ENCODE measurements at places on chromosomes 1 and 21.

DNA sequence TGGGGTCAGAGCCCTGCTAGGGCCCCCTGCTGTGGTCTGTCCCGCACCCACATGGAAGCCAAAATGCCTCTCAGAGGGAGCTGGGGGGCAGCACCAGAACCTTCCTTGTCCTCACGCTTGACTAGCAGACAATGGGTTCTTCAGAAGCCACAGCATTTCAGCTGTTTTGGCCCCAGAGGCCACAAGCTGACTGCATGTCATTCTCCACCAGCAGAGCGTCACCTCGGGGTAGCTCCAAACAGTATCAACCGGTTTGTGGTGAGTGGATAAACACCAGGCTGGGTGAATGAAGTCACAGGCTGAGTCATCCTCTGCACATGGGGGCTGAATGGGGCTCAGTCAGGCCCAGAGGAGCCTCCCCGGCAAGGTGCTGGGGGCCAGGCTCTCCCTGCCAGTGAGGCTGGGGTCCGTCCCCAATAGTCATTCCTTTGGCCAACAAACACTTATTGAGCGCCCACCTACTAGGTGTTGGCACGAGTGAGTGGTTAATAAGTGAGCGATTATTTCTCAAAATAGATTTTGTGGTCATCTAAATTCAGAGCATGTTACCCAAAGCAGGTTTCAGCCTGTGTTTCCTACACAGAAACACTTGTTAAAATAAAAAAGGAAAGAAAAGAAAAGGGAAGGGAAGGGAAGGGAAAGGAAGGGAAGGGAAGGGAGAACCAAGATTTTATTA is 9.1 kb downstream of the OLIG1 start:
- peak; percentile 73 for DNase-seq

- DNase-seq: no peak
Observed at GRCh38 chr1:153488731-153489130, 28.3 kb upstream of the S100A7 start.

DNA sequence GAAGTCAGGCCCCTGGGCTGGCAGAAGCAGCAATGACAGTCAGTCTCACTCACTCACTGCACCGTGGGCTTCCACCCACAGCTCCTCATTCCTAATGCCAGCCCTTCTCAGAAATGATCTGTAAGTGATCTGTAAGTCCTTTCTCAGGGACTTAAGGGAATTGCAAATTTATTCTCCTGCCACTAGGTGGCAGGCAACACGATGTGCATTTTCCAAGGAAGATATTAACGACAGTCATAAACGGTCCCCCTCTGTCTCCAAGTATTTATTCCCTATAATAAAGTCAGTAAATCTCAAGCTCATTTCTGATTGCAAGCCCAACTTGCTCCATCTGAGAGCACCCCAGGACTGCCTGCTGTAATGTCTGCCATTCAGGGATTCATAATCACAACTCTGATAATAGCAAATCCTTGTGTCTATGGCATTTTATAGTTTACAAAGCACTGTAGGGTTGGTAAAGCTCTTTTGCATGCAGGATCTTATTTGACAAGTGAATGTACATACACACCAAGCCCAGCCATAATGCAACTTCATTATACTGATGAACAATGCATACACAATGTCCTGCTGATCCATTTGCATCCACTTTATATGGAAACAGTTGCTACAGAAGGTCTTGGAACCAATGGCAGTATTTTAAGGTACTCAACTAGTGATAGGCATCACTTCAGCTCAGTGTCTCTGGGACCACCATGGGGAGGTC is 380.5 kb upstream of the CAMK1G start:
- DNase-seq: peak; percentile 6

- no peak for DNase-seq
Observed at GRCh38 chr1:180528868-180529470, 26.6 kb upstream of the ACBD6 start.

DNA sequence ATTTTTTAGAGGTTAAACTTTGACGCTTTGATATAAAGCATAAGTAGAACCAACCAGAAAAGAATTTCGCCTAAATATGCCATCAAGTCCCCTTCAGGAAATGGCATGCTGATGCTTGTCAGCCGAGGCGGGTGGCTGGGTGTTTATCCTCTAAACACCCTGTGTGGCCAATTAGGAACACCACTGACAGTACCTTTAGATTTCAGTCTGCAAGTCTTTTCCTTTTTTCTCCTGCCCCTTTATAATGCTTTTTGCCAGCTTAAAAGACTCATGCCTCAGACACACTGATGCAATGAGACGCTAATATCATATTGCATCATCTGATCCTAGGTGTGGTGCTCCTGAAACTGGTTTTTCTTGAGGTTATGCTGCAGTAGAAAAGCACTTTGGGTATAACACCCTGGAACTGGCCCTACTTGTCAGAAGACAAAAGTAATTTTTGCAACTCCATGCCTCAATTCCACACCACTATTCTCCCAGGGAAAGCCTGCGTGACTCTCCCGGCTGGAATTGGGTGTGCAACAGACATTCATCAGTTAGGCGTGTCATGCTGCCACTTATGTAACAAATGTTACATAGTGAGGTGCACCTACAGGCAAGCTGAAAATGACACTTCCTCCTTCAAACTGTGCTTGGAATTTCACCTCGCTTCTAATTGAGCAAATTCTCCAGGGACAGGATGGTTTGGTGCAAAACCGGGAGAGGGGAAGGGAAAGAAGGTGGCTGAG is 2.0 kb upstream of the RCC2 start:
- DNase-seq: peak; percentile 37

DNA sequence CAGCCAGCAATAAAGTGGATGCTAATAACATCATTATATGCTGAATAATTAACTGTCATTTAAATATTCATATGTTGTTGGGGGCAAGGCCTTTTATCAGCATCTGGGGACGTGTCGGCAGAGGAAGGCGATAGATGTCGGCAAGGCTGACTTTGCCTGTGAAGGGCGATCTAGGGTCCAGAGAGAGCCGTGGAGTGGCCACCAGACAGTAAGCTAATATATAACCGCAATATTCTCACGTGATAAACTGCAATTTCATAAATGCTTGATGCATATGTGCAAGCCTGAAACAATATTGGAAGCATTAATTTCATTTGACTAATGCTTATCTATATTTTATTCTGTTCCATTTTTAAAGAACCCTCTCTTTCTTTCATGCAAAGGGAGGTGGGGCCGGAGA is 141.0 kb upstream of the POU3F1 start:
- DNase-seq: no peak

DNA sequence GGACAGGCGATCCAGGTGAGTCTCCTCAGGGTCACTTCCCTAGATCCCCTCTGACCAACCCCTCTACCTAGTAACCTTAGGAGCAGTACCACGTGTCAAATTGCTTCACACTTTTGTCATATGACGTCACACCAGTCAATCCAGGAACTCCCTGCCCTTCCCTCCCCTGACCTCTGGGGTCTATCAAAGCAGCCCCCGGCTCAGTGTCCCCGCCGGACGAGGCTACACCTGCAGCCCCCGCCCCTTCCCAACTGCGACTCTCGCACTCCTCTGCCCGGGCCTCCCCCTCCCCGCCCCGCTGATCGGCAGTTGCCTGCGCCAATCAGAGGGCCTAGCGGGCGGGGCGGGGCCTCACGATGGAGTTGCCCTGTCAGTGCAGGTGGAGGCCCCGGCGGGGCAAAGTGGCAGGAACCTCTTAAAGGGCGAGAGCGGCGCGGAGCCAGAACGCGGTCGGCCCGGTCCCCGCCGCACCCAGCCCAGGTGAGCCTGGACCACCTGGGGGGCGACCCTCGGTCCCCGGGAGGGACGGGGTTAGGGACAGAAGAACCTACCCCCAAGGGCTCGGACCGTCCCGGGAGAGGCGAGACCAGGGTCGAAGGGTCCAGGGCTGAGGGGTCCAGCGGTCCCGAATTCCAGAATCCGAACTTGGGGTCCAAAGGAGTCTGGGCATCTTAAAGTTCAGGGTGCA is 27.5 kb upstream of the EPB41 start:
- peak; percentile 92 for DNase-seq

DNA sequence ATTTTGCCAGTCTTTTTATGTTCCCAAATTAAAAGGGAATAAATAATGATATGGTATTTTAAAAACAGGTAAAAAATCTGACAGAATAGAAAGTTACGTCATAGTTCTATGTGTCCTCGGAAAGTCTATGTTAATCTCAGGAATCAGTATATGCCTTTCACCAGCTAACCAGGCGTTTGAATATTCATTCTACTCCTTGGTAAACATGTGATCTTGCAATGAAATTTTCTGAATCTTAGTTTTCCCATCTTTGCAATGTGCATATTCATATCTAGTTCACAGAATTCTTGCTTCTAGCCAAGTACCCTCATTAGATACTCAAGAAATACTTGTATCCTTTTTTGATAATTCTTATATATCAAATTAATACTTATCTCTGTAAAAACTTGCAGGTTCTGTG is 179.4 kb downstream of the ZP4 start:
- no peak for DNase-seq

DNA sequence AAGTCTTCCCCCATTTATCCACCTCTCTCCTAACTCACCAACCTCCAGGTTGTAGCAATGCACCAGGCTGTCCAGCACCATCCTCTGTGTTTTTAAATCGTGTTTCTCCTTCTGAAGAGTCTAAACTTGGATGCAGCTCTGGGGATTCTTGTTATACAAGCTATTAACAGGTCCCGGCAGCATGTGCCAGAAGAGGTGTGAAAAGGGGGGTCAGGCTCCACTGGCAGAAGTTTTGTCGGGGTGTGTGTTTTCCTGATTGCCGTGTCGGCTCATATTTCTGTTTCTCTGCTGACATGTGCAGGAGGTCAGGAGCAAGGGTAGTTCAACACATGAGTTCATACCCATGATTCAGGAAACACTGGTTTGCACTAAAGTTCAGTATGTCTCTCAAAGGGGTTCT is 658.6 kb upstream of the CAMK1G start:
- no peak for DNase-seq

- DNase-seq: no peak
Observed at GRCh38 chr1:33615546-33615945, 143.1 kb downstream of the ZSCAN20 start.

DNA sequence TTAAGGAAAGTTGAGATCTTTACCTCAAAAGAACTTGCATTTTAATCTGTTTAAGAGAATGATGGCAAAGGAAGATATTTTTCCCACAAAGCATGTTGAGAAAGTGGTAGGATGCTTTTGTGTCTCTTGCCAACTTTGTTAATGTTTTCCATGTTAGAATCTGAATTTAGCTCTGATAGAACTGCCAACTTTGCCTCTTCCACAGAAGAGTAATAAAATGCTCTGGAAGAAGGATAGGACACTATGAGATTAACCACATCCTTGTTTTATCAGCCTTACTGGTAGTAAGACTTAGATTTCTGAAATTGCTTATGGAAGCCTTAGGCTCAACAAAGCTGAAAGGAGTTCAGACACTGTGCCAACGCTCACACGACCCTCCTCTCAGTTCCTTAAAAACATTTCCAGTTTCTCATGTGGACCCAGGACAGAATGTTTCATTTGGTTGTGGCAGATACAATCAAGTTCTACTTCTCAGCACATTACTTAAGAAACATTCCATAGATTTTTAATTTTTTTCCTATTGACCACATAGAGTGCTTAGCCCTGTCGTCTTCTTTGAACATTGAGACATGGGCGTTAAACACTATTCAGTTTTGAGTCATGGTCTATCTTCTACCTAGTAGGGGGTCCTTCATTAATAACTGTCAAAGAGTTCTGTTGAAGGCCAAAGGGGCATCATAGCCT is 59.0 kb downstream of the MTR start:
- no peak for DNase-seq

DNA sequence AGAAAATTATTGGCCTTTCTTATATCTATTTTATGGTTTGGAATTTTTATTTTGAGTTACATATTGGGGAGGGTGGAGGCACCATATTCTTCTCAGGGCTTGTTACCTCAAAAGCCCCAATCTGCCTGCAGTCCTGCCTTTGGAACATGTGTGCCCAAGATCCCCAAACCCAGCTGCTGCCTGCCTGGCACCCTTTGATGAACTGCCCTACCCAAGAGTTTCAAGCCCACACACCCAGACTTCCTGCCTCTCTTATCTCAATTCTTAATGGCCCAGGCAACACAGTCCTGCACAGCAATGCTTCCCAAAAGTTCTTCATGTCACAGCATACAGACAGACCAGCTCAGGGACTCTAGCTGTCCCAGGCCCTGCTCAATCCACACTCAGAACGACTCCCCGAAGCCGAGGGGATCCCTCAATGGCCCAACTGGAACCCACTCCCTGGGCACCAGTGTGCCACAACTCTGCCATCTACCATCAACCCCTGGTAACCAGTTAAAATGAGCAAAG is 19.2 kb downstream of the OLFML2B start:
- DNase-seq: no peak

DNA sequence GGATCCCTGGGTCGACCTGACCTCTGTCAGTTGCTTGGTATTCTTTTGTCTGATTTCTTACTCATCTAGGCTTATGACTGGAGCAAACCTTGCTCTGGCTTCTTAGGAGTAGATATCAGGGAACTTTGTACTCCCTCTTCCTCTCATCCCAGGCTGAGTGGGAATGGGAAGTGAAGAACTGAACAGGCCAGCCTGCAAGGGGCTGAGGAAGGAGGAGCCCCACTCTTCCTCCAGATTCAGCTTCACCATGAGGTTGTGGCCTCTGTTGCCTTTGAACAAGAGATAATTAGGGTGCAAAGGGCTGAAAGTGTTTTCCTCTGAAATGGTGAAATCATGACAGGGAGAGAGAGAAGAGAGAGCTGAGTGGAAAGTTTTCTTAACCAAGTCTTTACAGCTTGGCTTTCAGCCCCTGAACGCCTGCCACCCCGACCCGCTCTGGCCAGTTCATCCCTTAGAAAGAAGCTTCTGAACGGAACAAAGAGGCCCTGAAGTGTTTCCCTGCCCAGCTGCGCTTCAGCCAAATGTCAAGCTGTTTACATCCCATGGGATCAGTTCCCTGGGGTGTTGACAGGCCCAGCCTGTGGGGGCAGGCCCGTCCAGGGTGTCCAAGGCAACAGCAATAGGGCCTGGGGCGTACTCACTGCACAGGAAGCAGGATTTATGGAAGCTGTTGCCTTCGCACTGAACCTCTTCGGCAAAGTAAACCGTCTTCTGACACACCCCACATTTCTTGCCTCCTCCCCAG is 11.2 kb downstream of the CSRP1 start:
- no peak for DNase-seq

- no peak for DNase-seq
Observed at GRCh38 chr21:31647650-31648049, 11.8 kb upstream of the SOD1 start.

GRCh38 chr1:27136998-27137542 is 17.9 kb downstream of the SLC9A1 start:
- peak; percentile 98 for DNase-seq

GRCh38 chr21:37145635-37146111 is 72.6 kb downstream of the TTC3 start:
- no peak for DNase-seq

GRCh38 chr1:246367041-246367440 is 140.0 kb downstream of the SMYD3 start:
- DNase-seq: no peak

GRCh38 chr1:35884934-35885333 is 1.9 kb downstream of the AGO1 start:
- DNase-seq: no peak
